ENCODE measurements at places on chromosomes 3 and 15. TPM values are rescaled to one million over a fixed set of nuclear protein-coding genes. Genes with fewer than 3 reads are reported as not detected.

- peaks cover 30% of the 10 kb centered on the region for H3K4me1 ChIP-seq
- no peaks in the 10 kb centered on the region for H3K36me3 ChIP-seq
- no peak for DNase-seq
- H3K27me3 ChIP-seq = no peaks in the 10 kb centered on the region
- no peak overlapping the region for H3K27ac ChIP-seq
These were observed 107.2 kb upstream of the HACD2 start for GRCh38 chr3:123692041-123692440.

DNA sequence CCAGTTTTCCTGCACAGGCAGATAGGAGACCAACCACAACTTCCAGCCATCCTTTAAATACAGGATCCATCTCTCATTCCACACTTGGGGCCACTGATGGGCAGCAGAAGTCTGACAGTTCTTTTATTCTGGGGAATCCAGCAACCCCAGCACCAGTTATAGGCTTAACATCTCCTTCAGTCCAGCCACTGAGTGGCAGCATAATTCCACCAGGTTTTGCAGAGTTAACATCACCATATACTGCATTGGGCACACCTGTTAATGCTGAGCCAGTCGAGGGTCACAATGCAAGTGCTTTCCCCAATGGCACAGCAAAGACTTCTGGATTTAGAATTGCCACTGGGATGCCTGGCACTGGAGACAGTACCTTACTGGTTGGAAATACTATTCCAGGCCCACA is 2.9 kb downstream of the NPAP1 start:
- no peak for DNase-seq
- H3K4me3 ChIP-seq = no peak overlapping the region

DNA sequence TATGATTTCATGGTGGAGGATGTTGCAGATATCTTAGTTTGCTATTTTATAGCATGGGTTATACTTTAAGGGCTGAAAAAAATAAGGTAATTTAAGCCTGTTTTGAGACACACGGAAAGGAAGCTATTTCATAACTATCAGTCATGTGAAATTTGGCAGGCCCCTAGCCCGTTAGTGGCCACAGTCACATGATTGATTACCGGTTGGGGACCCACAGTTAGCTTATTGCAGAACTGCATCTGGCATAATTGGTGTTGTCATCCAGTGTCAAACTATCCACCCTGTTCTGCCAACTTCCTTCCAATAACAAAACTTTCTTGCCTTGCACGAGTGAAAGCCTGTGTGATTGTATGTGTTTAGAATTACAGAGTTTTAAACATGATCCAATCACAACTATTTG is 35.2 kb downstream of the FNDC3B start:
- no peak for DNase-seq
- no peaks in the 10 kb centered on the region for H3K27me3 ChIP-seq

DNA sequence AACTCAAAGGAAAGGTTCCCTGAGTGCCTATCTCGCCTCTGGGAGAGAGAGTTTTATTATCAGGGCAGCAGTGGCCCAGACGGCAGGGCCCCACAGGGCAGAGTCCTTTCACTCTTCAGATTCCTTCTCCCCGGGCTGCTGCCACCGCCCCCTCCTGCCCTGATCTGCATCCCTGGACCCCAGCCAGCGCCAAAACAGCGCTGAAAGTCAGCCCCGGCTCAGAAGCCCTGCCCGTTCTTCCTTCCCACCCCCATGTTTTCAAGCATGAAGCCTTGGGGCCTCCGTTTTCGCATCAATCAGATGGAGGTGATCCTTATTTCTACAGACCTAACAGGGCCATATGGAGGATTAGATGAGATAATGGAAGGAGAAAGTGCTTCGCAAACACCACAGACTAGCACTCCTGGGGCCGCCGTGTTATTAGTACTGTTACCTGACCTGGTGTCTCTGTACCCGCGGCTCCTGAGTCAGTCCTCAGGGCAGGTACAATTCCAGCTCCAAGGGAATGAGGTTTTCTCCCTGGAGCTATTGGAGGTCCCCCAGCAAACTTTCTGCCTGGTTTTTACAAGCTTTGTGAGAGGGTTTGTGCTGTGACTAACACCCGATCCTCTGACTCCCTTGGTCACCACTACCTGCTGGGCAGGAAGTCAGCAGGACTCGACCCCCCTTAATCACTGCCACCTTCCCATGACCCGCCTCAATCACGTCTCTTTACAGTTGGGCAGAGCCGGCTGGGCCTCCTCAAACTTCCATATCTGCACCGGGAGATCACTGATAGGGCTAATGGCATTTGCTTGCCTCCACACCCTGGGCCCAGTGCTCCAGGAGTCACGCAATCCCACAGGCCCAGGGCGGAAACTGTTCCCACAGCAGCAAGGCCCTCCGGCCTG is 39.5 kb upstream of the TSEN2 start:
- peak; percentile 84 for DNase-seq
- no peak overlapping the region for H3K4me3 ChIP-seq
- no peaks in the 10 kb centered on the region for H3K27me3 ChIP-seq
- peak overlapping the region; percentile 92 for H3K27ac ChIP-seq
- H3K4me1 ChIP-seq = peaks cover 28% of the 10 kb centered on the region
- no peaks in the 10 kb centered on the region for H3K36me3 ChIP-seq

DNA sequence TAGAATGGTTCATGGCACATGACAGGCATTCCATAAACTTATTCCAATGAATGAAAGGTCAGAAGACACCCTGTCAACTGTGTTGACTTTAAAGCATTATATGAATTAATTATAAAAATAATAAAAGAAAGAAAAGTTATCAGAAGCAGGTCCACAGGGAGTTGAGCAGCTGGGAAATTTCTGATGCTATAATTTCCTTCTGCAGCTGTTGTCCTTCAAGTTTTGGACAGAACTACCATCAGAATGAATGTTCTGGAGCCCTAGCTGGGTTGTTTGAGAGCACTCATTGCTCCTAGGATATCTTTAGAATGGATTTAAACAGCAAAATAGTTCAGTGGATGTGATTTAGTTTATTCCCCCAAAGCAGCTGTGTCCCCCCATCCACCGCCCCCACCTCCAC is 232.4 kb upstream of the PROK2 start:
- no peaks in the 10 kb centered on the region for H3K4me1 ChIP-seq
- no peak overlapping the region for H3K27ac ChIP-seq
- no peaks in the 10 kb centered on the region for H3K27me3 ChIP-seq
- H3K36me3 ChIP-seq = no peaks in the 10 kb centered on the region
- DNase-seq = no peak
- H3K4me3 ChIP-seq = no peak overlapping the region

- no peaks in the 10 kb centered on the region for H3K27me3 ChIP-seq
- no peak overlapping the region for H3K4me3 ChIP-seq
- H3K4me1 ChIP-seq = no peaks in the 10 kb centered on the region
- no peak for DNase-seq
- no peaks in the 10 kb centered on the region for H3K36me3 ChIP-seq
- no peak overlapping the region for H3K27ac ChIP-seq
These were observed 398.6 kb downstream of the ZIC1 start for GRCh38 chr3:147807776-147808175.

DNA sequence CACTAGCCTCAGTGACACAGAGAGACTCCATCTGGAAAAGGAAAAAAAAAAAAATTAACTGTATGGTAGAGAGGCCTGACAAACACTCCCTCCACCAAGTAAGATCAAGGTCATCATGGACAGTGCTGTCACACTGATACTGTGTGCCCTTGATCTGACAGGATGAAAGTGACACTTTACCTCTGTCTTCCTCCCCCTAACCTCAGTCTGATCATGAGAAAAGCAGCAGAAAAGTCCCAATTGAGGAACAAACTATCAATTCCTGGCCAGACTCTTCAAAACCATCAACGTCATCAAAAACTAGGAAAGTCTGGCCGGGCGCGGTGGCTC is 26.7 kb downstream of the PGPEP1L start:
- no peak overlapping the region for H3K4me3 ChIP-seq
- no peaks in the 10 kb centered on the region for H3K27me3 ChIP-seq
- no peak for DNase-seq
- peaks cover 6% of the 10 kb centered on the region for H3K4me1 ChIP-seq
- H3K27ac ChIP-seq = no peak overlapping the region
- H3K36me3 ChIP-seq = no peaks in the 10 kb centered on the region

- DNase-seq = no peak
- no peaks in the 10 kb centered on the region for H3K36me3 ChIP-seq
- H3K4me1 ChIP-seq = no peaks in the 10 kb centered on the region
- no peak overlapping the region for H3K4me3 ChIP-seq
- H3K27me3 ChIP-seq = no peaks in the 10 kb centered on the region
These were observed 19.8 kb upstream of the ACAD9 start for GRCh38 chr3:128859630-128860029.

DNA sequence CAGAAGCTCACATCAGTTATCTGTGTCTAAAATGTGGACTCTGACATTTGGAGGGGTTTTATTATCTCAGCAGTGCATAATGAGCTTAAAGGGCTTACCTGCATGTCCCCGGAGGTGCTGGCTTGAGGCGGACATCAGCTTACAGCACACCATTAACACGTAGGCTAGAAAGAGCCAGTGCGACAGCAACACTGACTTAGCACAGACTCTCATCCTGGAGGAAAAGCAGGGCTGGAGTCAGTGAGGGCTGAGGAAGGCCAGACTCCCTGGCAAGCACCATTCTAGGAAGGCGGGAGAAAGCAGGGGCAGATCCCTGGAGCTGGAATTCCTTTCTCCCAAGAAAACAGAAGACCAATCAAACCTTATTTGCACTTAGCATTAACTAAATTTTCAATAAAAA is 51.7 kb downstream of the TAFA4 start:
- H3K4me3 ChIP-seq = no peak overlapping the region
- DNase-seq = peak; percentile 39
- H3K27me3 ChIP-seq = no peaks in the 10 kb centered on the region
- no peak overlapping the region for H3K27ac ChIP-seq

GRCh38 chr3:50450209-50450921 is 53.1 kb downstream of the CACNA2D2 start:
- peak; percentile 45 for DNase-seq
- no peaks in the 10 kb centered on the region for H3K36me3 ChIP-seq
- H3K4me1 ChIP-seq = peaks cover 8% of the 10 kb centered on the region

DNA sequence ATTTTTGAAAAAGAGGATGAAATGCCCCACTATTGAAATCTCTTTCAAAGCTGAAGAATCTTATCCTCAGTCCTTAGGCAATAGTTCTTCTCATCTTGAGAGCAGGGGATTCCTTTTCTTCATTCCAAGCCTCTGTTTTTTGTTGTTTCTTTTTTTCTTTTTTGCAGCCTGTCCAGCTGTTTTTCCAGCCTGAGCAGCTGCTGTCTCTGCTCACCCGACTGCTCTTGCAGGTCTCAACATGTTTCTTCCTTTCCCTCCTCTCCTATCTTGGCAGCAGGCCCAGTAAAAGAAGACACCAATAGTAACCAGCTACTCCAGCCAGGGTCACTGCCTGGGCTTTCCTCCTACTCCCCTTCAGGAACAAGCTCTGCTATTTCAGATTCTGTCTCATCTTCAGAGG is 23.8 kb downstream of the MEX3B start:
- peaks cover 5% of the 10 kb centered on the region for H3K27me3 ChIP-seq
- H3K27ac ChIP-seq = no peak overlapping the region
- H3K36me3 ChIP-seq = no peaks in the 10 kb centered on the region
- H3K4me3 ChIP-seq = no peak overlapping the region
- no peaks in the 10 kb centered on the region for H3K4me1 ChIP-seq

DNA sequence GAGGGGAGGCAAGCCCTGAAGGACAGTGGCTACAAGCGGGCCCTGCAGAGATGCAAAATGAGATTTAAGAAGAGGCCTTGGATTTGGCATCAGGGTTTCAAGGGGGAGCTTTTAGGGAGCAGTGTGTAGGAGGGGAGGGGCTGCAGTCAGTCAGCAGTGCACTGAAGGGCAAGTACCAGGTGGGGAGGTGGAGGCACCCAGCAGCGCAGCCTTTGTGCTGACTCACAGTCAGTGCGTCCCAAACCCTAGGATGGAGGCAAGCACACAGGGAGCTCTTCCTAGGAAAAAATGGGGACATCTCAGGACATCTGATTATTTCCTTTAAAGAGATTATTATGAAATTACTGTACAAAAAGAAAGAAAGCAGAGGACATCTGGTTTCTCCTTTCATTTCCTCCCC is 80.0 kb downstream of the AAGAB start:
- no peak for DNase-seq
- no peaks in the 10 kb centered on the region for H3K36me3 ChIP-seq
- no peaks in the 10 kb centered on the region for H3K27me3 ChIP-seq
- peaks cover 36% of the 10 kb centered on the region for H3K4me1 ChIP-seq
- H3K4me3 ChIP-seq = no peak overlapping the region

GRCh38 chr15:99692825-99693224 is 40.4 kb downstream of the LYSMD4 start:
- H3K36me3 ChIP-seq = no peaks in the 10 kb centered on the region
- no peaks in the 10 kb centered on the region for H3K27me3 ChIP-seq
- no peak for DNase-seq
- H3K4me1 ChIP-seq = no peaks in the 10 kb centered on the region

DNA sequence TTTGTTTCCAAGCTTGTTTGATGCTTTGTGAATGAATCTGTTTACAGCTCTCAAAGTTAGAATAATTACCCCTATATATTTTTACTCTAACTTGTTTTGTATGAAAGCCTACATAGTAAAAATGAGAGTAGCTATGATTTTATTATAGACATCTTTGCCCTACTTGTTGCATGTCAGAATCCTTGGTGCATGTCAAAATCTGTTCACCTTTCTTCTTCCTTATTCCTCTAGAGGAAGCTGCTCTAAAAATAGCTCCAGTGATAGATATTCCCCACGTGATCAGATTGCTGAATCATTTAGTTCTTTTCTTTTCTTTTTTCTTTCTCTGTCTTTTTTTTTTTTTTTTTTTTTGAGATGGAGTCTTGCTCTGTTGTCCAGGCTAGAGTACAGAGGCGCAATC is 39.8 kb downstream of the LRRC49 start:
- H3K4me1 ChIP-seq = no peaks in the 10 kb centered on the region
- no peak for DNase-seq
- H3K36me3 ChIP-seq = no peaks in the 10 kb centered on the region
- H3K4me3 ChIP-seq = no peak overlapping the region
- H3K27ac ChIP-seq = no peak overlapping the region
- no peaks in the 10 kb centered on the region for H3K27me3 ChIP-seq

DNA sequence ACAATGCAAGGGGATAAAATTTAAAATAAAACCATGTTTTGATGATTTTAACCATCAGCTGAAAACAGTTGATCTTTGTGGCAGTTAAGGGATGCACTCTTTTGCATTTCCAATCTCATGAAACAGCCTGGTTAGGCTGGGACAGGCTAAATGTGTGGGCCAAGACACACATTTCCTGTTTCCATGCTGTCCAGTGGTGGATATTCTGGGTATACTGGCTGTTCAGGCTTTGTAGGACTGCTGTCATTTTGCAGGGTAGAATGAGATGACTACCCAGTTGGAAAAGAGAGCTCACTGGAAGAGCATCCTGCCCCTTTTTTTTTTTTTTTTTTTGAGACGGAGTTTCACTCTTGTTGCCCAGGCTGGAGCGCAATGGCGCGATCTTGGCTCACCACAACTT is 42.0 kb upstream of the IP6K2 start:
- no peaks in the 10 kb centered on the region for H3K36me3 ChIP-seq
- peaks cover 3% of the 10 kb centered on the region for H3K4me1 ChIP-seq
- H3K4me3 ChIP-seq = no peak overlapping the region

CCR4 gene
- not detected for total RNA-seq

GPR160 gene
- total RNA-seq = 96.2 TPM

CFAP91 gene
- 2.3 TPM for total RNA-seq

SH3GL3 gene
- 8.7 TPM for total RNA-seq

HYAL1 gene
- total RNA-seq = 34.3 TPM

ACKR2 gene
- 1.9 TPM for total RNA-seq

EXD1 gene
- not detected for total RNA-seq

Data from hepatocyte (in vitro differentiated cells).